ENCODE measurements at places on chromosomes 5 and 9. TPM values are rescaled to one million over a fixed set of nuclear protein-coding genes. Genes with fewer than 3 reads are reported as not detected.

Gene RECK
- 0.95 TPM for total RNA-seq

Gene IFNA2
- not detected for total RNA-seq

Gene INSL6
- total RNA-seq: not detected

Gene IGIP
- total RNA-seq: 7.1 TPM

Gene FRMD3
- 1.4 TPM for total RNA-seq

Gene SEMA6A
- total RNA-seq: 13.9 TPM

Gene ELAVL2
- total RNA-seq: not detected

Gene DIPK1B
- 5.7 TPM for total RNA-seq

Gene NFIB
- 48.2 TPM for total RNA-seq

Gene PCDHA6
- total RNA-seq: 1.0 TPM

Gene POMT1
- total RNA-seq: 16.4 TPM

Gene CDC23
- 9.9 TPM for total RNA-seq

Gene DPP7
- total RNA-seq: 87.3 TPM

Gene NSG2
- total RNA-seq: 0.47 TPM

Gene G3BP1
- 49.6 TPM for total RNA-seq

Gene ZNF483
- 6.5 TPM for total RNA-seq

Gene NUTM2F
- total RNA-seq: not detected
